ENCODE measurements at places on chromosomes 12 and 14. TPM values are rescaled to one million over a fixed set of nuclear protein-coding genes. Genes with fewer than 3 reads are reported as not detected.

The EPYC gene
- total RNA-seq, result not detected

The TEAD4 gene
- total RNA-seq, result 47.7 TPM

The TEX52 gene
- not detected for total RNA-seq

The EEF1AKMT3 gene
- total RNA-seq, result 17.8 TPM

The RNASE3 gene
- not detected for total RNA-seq

The SYNDIG1L gene
- 0.52 TPM for total RNA-seq

DNA sequence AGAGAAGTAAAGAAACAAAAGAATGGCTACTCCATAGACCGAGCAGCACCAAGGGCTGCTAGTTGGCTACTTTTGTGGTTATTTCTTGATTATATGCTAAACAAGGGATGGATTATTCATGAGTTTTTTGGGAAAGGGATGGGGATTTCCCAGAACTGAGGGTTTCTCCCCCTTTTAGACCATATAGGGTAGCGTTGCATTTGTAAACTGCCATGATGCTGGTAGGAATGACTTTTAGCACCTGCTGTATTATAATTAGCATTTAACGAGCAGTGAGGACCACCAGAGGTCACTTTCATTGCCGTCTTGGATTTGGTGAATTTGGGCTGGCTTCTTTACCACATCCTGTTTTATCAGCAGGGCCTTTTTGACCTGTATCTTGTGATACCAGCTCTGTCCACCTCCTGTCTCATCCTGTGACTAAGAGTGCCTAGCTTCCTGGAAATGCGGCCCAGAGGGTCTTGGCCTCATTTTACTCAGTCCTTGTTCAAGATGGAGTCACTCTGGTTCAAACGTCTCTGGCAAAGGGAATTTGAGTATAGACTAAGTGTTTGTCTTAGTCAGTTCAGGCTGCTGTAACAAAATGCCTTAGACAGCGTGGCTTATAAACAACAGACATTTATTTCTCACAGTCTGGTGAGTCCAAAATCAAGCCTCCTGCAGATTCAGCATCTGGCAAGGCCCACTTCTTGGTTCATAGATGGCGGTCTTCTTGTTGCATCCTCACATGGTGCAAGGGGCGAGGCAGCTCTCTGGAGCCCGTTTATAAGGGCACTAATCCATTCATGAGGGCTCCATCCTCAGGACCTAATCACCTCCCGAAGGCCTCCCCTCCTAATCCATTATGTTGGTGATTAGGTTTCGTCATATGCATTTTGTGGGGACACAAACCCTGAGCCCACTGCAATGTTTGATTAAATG is 348.3 kb upstream of the SFSWAP start:
- no peak for DNase-seq

- DNase-seq, result no peak
Measured at GRCh38 chr12:12095021-12095420, 24.3 kb downstream of the BCL2L14 start.

DNA sequence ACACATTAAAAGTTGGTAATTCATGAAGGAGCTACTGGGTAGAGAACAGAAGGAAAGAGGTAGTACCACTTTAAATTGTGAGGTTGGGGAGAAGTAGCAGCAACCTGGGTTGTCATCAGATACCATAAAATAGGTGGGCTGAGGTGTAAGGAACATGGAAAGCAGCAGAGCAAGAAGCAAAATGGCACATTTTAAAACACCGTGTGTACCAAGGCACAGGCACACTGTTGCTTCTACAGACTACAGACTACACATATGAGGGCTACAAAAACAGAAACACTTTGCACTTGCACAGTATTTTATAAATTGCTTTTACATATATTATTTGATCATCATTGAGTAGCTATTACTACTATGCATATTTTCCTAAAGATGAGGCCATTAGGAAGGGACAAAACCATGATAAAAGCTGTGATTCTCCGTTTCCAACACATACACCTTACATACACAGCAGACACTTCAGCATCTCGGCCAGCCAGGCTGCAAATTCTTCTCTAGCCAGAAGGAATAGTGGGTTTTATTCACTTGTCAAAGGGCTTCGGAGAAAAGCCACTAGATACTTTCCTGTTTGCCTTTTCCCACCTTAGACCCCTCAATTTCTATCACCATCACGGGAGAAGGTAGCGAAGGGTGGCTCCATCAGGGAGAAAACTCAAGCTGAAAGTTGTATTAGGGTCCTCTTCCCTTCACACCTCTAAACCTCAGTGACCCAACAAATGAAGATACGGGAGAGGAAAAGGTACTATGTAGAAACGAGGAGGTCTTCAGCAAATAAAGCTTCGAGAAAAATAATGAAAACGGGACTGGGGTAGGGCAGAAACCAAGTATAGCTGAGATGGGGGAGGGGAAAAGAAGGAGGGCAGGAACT is 1.6 kb downstream of the PYM1 start:
- no peak for DNase-seq

GRCh38 chr14:22152903-22153302 is 436.1 kb downstream of the DAD1 start:
- DNase-seq, result no peak

- DNase-seq, result no peak
Measured at GRCh38 chr12:26567126-26567525, 265.9 kb downstream of the ITPR2 start.

GRCh38 chr14:82385048-82385447 is 851.4 kb upstream of the SEL1L start:
- no peak for DNase-seq

- no peak for DNase-seq
Measured at GRCh38 chr12:110279566-110280375, 1.3 kb upstream of the ATP2A2 start.

DNA sequence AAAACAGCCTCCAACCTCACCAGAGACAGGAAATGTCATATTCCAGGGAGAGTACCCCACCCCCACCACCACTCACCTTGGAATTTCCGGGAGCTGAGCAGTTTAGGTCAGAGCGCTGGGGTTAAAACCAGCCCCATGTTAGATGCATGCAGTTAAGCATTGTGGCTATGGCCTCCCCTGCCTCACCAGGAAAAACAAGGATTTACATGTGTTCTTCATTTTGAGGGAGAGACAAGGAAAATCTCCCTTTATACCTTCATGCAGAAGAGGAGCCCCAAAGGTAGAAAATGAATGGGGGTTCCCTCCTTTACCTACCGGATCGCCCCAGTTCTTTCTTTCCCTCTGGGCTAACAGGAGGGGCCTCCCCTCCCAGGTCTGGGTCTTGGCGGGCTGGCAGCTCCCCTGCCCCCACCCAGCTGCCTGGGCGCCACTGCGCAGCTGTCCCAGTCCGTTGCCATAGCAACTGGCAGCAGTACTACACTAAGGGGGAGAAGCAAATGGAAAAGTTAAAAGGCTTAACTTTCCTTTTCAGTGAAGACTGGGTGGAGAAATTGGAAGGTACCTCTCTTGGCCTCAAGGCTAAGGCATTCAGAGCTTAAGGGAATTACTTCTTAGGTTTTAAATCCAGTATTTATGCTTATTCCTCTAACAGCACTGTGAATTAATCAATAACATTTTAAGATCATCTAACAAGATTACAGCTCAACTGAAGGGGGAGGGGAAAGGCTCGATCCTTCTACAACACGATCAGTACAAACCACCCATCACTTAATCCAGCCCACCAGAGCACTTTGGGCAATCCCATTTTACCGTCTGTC is 20.5 kb downstream of the CBX5 start:
- DNase-seq, result no peak

- no peak for DNase-seq
Measured at GRCh38 chr12:123058980-123059379, 78.5 kb downstream of the ARL6IP4 start.

GRCh38 chr12:80212938-80213645 is 113.8 kb downstream of the OTOGL start:
- no peak for DNase-seq

DNA sequence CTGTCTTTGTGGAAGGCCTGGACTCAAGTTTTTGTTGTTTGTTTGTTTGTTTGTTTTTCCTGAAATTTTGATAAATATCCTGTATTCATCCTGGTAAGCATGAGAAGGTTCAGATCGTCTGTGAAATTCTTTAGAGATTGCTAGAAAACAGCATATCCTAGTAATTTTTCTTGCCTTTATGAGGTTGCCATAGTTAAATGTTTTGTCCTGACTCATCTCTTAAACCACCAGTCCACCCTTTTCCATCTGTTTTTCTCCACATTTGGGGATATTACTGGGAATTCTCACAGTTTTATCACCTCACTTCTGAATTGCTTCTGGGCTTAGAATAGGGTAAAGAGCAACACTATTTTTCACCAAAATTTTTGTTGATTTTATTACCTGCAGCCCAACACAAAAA is 248.3 kb downstream of the FBXL14 start:
- no peak for DNase-seq

GRCh38 chr12:109587921-109588320 is 14.3 kb downstream of the MVK start:
- no peak for DNase-seq

GRCh38 chr14:104019029-104019428 is 66.5 kb upstream of the ASPG start:
- no peak for DNase-seq

DNA sequence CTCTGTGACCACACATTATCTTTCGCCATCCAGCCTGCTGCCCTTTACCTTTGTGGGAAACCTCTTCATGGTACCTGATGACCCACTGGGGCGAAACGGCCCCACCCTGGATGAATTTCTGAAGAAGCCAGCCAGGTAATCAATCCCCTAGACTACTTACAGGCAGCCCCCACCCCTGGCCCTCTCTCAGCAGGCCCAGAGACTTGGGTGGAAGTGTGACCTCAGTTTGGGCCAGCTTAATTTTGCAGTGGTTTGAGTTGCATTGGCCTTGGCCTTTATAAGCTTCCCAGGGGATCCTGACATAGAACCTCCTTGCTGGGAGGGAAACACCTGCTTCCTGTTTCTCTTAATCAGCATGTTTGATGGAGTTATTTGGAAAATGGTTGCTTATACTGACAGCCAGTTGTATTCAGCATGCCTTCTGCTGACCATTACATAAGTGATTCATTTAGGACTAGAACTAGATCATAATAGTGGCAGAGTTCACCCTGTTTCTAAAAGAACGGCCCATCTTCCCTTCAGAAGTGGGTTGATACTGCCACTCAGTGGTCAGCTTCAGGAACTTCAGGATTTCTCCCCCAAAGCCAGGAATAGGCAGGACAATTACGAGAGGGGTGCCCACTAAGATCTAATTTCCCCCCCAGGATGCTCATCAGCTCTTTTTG is 6.1 kb downstream of the SDR39U1 start:
- DNase-seq, result peak; percentile 36

Measured in PC-9 (cell line).